ENCODE measurements at places on chromosomes 6 and 20.

GRCh38 chr20:38246357-38247165 lies 14.0 kb downstream of the KIAA1755 start:
- no peak for DNase-seq

DNA sequence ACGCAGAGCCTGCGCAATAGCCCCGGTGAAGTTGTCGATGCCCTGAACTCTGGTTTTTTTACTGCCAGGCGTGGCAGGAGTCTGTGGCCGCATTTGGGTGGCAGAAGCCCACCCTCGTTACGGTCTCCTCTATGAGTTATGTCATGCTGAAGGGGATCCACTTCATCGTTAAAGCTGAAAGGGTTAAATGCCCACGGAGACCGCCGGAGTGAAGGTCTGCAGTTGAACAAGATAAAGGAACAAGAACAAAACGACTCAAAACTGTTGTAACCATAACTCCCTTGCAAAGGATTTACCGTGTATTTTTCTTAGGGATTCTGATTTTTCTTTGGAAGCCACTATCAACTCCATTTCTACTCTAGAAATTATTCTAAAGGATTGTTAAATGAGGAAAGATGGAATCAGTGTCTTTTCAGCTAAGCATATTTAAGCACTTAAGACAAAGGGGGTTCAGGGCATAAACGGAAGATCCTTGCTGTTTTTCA lies 501 bp upstream of the ELOVL5 start:
- no peak for DNase-seq

DNA sequence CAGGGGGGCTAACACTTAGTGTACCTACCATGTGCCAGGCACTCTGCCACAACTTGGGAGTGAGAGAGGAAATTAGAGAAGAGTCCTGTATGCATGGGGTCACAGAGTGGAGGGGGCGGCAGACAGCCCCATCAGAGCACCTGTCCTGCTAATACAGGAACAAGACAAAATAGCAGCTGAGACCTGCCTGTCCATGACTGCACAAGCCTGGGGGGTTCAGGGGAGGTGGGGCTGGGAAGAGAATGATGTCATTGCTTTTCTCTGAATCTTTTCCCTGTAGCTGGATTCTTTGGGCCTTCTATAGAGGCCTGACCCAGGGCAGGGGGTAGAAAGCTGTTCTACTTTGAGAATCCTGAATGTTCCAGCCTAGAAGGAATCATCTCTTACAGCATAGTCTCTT lies 37.4 kb downstream of the FOXP4 start:
- no peak for DNase-seq

DNA sequence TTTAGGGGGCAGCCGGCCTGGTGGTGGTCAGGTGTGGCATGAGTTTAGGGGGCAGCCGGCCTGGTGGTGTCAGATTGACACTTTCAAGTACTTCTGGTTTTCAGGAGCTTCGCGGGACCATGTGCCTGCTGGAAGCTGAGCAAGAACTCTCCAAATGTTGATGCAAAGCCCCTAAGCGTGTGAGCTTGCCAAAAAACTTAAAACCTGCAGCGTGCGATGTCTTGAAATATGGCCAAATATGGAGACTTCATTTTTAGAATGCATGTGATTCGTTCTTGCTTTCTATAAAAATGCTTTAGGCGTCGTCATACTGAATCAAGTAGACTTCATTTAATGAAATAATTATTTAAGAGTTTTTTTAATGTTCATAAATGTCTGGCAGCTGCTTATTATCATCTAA lies 149.4 kb downstream of the SMOC2 start:
- DNase-seq = no peak

GRCh38 chr20:48716086-48716485 lies 111.7 kb downstream of the PREX1 start:
- DNase-seq = peak; percentile 58

DNA sequence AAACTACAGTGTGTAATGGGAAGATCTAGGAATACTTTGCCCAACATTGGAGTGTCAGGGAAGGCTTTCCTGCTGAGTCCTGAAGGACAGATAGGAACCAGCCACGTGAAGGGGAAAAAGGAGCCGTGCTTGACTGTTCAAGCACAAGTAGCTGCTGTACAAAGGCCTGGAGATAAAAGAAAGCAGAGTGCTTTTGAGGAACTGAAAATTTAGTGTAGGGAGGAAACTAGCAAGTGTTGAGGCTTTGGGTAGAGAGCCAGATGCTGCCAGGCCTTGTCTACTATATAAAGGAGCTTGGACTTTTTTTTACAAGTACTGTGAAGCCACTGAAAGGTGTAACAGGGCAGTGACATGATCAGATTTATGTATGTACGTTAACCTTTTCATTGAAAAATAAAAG lies 39.0 kb downstream of the DSE start:
- no peak for DNase-seq

DNA sequence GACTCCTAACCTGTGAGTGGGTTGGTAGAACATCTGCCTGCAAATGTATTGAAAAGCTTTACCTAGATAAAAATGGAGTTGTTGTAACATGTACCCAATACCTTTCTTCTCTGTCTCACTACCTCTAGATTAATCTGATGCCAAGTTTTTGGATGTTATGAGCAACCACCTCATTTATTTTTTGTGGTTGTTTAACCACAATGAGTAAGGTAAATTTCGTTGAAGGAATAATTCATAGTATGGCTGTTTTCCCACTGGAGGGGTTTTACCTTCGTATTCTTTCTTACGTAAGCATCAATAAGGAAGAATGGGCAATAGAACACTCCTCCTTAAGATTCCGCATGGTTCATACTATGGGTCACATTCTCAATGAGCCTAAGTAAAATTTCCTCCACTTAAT lies 165.4 kb downstream of the CDH26 start:
- DNase-seq = no peak

DNA sequence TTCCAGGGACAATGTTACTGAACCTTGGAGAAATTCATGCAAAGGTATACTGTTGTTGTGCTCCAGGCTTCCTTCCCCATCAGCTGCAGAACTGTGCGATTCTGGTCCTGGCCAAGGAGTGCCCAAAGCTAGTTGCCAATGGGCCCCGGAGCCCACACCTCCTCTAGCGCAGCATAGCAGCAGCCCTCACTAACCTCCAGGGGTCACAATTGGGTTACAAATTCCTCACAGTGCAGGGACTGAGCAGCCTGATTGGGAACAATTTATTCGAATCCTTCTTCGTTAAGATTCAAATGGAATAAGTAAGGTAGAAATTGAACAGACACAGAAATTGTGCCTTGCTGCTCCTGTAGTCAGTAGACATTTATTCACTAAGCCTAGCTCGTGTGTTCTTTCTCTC lies 284.9 kb downstream of the PRKN start:
- no peak for DNase-seq

DNA sequence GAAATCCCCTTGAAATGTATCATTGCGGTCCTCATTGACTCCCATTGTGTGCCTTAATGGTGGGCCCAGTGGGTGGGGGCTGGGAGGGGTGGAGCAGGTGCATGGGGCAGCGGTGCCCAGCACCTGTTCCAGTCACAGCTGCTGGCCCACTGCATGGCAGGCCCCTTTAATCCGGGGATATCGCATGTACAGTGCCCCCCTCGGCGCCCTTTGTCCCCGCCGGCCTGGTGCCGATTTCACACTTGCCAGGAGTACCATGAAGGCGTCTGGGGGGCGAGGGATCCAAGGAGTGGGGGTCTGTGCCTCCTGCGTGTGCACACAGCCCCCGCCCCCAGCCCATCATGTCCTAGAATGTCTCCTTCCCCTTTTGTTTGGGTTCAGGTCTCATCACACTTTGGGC lies 2.8 kb downstream of the SNAI1 start:
- no peak for DNase-seq

DNA sequence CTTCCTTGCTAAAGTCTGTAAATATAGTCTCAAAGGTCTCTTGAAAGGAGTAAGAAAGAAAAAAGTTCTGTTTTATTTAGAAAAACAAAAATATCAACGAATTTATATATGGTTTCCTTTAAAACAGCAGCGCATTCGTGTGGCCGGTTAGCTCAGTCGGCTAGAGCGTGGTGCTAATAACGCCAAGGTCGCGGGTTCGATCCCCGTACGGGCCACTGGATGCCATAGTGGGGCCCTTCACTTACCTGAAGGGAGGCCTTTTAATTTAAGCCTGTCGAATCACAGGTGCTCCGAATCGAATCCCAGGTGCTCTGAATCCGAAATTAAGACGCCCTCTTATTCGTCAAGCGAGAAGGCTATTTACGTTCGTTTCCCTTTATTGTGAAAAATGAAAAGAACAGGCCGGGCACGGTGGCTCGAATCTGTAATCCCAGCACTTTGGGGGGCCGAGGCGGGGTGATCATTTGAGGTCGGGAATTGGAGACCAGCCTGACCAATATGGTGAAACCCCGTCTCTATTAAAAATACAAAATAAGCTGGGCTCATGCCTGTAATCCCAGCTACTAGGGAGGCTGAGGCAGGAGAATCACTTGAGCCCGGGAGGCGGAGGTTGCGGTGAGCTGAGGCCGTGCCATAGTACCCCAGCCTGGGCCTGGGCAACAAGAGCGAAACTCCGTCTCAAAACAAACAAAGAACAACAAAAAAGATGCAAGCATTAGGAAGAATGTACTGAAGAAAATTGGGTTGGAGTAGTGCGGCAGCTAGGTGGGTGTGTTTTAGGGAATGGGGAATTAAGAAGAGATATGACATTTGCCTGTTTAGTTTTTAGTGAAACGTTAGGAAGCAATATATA lies 195.8 kb upstream of the ZNF184 start:
- DNase-seq = no peak

DNA sequence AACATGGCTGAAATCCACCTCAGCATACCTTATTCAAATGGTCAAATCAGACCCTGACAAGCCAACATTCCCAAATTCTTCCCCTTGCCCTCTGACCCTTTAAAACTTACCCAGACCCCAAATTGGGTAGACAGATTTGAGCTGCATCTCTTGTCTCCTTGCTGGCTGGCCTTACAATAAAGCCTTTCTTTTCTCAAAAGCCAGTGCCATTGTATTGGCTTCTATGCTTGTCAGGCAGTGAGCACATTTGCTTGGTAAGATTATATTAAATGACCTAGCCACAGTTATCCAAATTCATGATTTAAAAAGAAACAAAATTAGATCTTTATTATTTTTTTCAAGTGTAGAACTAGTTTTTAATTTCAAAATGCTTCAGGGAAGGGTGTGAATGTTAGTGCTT lies 67.8 kb upstream of the FAM83B start:
- no peak for DNase-seq

DNA sequence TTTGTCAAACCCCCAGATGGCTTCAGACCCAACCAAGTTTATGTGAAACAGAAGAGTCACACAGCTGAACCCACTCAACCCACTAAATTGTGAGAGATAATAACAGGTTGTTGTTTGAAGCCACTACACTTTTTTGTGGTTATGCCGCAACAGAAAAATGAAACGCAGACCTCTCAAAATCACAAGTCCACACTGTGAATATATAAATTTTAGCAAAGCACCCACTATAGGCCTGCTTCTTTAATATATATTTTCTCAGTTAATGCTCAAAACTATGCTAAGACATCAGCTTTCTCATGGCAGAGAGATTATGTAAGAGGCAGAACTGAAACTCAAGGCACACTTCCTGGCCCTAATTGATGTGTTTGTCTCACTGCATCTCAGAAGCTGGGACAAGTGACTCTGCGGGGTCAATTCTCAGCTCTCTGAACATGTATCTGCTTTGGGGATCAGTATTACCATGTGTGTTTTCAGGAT lies 27.7 kb downstream of the MAP3K5 start:
- no peak for DNase-seq

GRCh38 chr20:13877793-13878192 lies 93.0 kb downstream of the NDUFAF5 start:
- no peak for DNase-seq

- no peak for DNase-seq
Observed at GRCh38 chr6:32689531-32690501, 23.4 kb upstream of the HLA-DQB1 start.

DNA sequence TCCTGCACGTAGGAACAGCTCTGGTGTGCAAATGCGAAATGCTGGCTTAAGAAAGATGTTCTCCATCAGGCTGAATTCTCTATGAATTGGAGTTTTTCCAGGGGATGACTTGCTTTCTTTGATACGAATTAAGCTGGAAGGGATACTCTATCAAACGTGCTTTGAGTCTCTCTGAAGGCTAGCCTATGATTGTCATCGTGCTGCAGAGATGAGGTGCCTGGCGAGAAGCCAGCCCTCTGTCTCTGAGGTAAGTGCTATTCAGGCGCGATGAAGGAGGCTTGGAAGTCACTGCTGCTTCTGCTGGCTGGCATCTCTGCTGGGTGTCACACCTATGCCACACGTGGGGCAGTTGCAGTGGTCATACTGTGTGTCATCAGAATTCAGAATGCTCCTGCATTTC lies 223.7 kb downstream of the TAF4 start:
- no peak for DNase-seq

GRCh38 chr20:49649672-49650071 lies 64.0 kb downstream of the B4GALT5 start:
- DNase-seq = no peak

- no peak for DNase-seq
Observed at GRCh38 chr20:33725607-33726264, 5.6 kb upstream of the PXMP4 start.

DNA sequence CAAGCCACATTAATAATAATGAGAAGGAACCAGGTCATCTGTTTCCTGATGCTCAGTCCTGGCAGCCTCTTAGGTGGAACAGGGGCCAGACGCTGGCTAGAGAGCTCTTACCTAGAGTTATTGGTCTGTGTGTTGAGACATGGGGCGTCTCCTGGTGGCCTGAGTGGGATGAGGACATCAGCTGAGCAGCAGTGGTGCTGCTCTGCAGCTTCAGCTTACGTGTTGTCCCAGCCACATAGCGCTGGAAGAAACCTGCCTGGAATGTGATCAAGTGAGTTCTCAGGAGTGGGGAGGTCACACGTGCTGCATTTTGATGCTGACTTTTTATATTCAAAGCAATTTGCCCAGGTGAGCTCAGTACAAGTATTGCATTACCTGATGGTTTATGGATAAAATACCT lies 355.4 kb downstream of the CDH26 start:
- no peak for DNase-seq

GRCh38 chr6:29637247-29637646 lies 4.3 kb upstream of the GABBR1 start:
- no peak for DNase-seq

- no peak for DNase-seq
Observed at GRCh38 chr6:89956182-89956581, 61.9 kb downstream of the GJA10 start.

- no peak for DNase-seq
Observed at GRCh38 chr6:24522228-24523176, 27.7 kb downstream of the ALDH5A1 start.

- no peak for DNase-seq
Observed at GRCh38 chr6:20109526-20109925, 102.7 kb downstream of the MBOAT1 start.

- DNase-seq = no peak
Observed at GRCh38 chr20:63400486-63401210, 39.5 kb upstream of the CHRNA4 start.

GRCh38 chr20:40961176-40961575 lies 67.4 kb upstream of the TOP1 start:
- DNase-seq = no peak

GRCh38 chr6:146389740-146390139 lies 153.9 kb upstream of the RAB32 start:
- no peak for DNase-seq

- DNase-seq = no peak
Observed at GRCh38 chr20:25258828-25259227, 10.9 kb downstream of the PYGB start.

- no peak for DNase-seq
Observed at GRCh38 chr6:165829376-165829775, 166.3 kb upstream of the PDE10A start.

Data from CD8-positive, alpha-beta T cell (primary cell).